ENCODE measurements at places on chromosomes 4 and X. TPM values are rescaled to one million over a fixed set of nuclear protein-coding genes. Genes with fewer than 3 reads are reported as not detected.

The USP17L17 gene
- not detected for total RNA-seq

The F11 gene
- total RNA-seq, result not detected

The ANXA3 gene
- 170 TPM for total RNA-seq

The DUSP21 gene
- total RNA-seq, result not detected

The PWWP3B gene
- total RNA-seq, result 20.2 TPM

The HERC5 gene
- 2.1 TPM for total RNA-seq

- DNase-seq, result no peak
- H3K36me3 ChIP-seq, result no peaks in the 10 kb centered on the region
- H3K4me1 ChIP-seq, result peaks cover 6% of the 10 kb centered on the region
- no peak overlapping the region for H3K4me3 ChIP-seq
These were observed 98.1 kb upstream of the OTUD4 start for GRCh38 chr4:145278341-145279121.

DNA sequence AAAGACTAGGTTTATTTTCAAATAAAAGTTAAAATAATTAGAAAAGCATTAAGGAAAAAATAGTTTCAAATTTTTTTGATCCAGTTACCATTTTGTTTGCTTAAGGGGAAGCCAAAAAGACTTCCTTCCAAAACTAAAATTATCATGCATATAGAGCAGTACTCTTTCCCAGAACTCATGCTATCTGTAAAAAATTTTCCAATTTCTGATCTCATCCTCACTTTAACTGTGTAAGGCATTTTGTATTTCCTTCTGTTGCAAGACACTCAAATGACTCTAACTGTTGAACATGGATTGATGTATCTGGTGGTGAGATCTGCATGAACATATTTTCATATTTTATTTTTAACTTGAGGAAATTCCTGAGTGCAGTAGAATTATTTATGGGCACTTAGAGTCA lies 150.1 kb downstream of the ADAM29 start:
- no peak overlapping the region for H3K4me3 ChIP-seq
- no peaks in the 10 kb centered on the region for H3K27me3 ChIP-seq
- H3K27ac ChIP-seq, result no peak overlapping the region

DNA sequence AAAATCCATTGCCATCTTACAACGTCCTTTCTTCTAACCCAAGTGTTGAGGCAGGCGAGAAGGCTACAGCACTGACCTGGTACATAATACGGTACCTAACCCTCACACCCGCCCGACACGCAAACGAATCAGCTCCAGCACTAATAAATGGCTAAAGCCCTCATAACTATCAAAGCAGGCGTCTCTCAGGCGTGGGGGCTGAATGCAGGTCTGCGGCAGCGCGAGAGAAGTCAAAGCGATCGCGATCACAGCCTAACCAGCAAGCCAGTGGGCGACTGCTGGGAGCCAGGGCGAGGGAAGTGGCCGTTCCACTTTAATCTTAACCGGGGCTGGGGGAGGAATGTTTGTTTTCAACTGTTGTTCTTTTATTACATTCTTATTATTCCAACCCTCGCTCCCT lies 1.5 kb downstream of the CDX4 start:
- H3K4me3 ChIP-seq, result peak overlapping the region; percentile 5
- no peak for DNase-seq
- no peaks in the 10 kb centered on the region for H3K36me3 ChIP-seq
- H3K4me1 ChIP-seq, result no peaks in the 10 kb centered on the region
- peaks cover 69% of the 10 kb centered on the region for H3K27me3 ChIP-seq

- no peak overlapping the region for H3K27ac ChIP-seq
- no peaks in the 10 kb centered on the region for H3K4me1 ChIP-seq
- no peak overlapping the region for H3K4me3 ChIP-seq
- H3K27me3 ChIP-seq, result no peaks in the 10 kb centered on the region
- H3K36me3 ChIP-seq, result no peaks in the 10 kb centered on the region
These were observed 147.8 kb downstream of the PAPSS1 start for GRCh38 chr4:107572281-107572680.

The PASD1 gene
- total RNA-seq, result not detected

GRCh38 chrX:68936608-68937007 lies 107.8 kb downstream of the EFNB1 start:
- DNase-seq, result no peak
- H3K4me1 ChIP-seq, result peaks cover 27% of the 10 kb centered on the region
- no peaks in the 10 kb centered on the region for H3K36me3 ChIP-seq
- H3K27me3 ChIP-seq, result peaks cover 4% of the 10 kb centered on the region
